ENCODE measurements at places on chromosomes 13 and 19.

DNA sequence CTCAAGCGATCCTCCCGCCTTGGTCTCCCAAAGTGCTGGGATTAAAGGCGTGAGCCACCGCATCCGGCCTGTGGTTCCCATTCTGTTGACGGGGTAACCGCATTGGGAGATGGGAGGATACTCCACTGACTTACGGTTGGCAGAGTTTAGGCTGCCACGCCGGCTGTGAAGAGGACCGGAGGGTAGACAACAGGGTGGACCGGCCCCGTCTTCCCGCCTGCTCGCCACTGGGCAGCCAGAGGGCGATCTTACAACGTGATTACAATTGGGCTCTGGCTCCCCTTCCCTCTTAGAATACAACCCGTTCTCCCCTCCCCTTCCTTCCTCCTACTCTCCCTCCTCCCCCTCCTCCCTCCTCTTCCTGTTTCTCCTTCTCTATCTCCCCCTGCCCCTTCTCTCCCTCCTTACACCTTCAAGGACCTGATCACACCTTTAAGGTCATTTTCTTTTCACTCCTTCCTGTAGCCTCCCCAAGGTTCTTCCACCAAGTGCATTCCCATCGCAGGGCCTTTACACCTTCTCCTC is 957 bp upstream of the CCDC194 start:
- peak; percentile 82 for DNase-seq

DNA sequence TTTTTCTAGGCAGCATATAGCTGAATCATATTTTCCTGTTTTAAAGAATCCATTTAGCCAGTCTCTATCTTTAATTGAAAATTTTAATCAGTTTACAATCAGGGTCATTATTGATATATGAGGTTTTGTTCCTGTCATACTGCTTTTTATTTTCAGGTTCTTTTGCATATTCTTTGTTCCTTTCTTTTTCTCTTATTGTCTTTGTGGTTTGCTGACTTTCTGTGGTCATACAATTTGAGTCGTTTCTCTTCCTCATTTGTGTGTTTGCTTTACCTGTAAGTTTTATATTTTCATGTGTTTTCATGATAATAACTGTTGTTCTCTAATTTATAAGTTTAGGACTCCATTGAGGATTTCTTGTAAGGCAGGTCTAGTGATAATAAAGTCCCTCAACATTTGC is 812.6 kb downstream of the DACH1 start:
- DNase-seq: no peak

DNA sequence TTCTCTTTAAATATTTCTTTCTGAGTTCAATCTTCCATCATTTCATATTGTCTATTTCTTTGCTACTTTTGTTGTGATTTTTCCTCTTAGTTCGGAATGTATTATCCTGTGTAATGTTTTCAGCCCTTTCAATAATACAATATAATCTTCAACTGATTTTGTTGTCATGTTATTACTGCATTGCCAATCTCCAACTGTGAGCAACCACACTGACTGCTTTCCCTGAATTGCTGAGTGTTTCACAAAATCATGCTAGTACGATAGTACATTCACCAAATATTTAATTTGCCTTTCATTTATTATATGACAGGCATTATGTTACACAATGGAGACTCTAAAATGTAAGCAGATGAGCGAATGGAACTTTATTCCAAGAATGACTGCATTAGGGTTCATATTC is 744.3 kb upstream of the ATXN8OS start:
- DNase-seq: no peak

- no peak for DNase-seq
Observed at GRCh38 chr19:50430888-50431342, 1.8 kb upstream of the MYBPC2 start.

- DNase-seq: no peak
Observed at GRCh38 chr13:22569811-22570210, 611.0 kb upstream of the SGCG start.

DNA sequence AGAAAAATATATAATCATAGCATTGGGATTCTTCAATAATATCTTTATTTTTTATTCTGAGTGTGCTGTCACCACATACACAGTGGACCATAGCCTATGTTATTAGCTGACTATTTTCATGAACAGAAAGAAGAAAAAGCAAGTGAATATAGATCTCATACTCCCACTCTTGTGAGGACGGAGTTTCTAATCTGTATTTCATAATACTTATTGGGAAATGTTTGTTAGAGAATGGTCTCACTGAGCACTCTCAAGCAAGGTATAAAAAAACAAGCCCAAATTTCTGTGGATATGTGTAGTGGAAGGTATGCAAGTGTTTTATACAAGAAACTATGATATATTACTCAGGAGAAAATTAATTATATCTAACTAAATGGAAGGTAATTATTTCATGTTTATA is 1218.1 kb downstream of the SLITRK1 start:
- no peak for DNase-seq

- no peak for DNase-seq
Observed at GRCh38 chr13:35884211-35884760, 246.9 kb downstream of the DCLK1 start.

GRCh38 chr19:49564616-49565045 is 15.7 kb downstream of the NOSIP start:
- DNase-seq: no peak

GRCh38 chr13:100392709-100393630 is 195.6 kb downstream of the GGACT start:
- DNase-seq: peak; percentile 80

DNA sequence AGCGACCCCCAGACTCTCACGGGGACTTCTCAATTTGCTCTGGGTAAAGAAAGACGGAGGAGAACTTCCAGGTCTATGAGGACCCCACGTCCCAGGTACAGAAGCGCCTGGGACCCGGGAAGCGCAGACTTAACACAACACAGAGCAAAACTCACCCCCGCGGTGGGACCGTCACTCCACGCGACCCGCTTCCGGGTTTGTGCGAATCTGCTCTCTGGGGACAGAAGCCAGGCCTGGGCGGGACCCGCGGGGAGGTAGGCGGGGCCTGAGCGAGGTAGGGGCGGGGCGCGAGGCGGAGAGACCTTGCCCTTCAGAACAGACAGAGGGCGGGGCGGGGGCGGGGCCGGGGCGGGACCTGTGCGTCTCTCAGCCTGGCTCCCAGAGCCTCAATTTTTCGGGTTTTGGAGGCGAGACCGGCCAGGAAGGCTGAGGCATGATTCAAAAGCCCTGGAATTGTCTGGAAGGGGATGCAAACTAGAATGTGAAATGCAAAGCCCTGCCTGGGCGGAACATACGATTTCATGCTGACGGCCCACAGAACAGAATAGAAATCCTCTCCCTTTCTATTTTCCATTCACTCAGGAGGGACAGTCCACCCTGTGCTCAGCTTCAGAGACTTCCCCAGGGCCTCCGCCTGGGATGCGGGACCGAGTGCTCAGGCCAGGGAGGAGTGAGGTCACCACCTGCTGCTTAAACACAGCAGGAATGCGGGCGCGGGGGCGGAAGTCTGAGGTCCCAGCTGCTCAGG is 19.3 kb upstream of the ZNF888 start:
- peak; percentile 95 for DNase-seq

DNA sequence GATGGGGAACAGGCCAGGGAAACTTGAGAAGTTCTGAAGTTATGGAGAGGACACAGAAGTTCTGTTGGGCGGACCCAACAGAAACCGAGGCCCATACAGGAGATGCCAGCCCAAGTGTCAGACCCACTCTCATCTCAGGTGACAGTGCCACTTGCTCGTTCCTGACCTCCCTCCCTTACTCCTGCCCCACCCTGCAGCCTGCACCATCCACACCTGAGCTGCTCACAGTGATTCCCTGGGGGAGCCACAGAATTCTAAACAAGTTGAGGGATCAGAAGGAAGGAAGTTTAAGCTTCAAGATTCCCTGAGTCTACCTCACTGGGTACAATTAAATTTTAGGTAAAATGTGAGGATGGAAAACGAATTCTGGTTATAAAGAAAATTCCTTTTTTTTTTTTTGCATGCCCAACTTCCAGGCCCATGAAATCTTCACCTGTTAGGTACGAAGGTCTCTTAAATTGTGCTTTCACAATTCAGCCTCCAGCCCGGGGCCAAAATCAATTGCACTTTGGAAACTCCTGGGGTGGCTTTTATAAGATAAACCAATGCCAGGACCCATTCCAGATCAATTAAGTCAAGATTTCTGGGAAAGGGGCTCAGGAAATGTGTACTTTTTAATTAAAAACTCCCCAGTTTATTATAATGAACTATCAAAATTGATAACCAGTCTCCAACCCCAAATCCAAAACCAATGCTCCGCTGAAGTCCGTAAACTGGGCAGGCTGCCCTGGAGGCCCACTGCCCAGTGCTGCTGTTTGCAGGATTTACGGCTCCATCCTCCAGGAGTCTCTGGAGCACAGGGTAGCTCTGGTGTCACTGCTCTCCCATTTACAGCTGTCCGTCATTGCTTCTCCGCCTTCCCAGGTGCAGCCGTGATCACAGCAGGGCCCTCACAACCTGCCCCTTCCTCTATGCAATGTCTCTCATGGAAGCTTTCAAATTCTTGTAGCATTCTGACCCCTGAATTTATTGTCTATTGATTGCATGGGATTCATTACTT is 643.5 kb downstream of the UQCRFS1 start:
- no peak for DNase-seq

DNA sequence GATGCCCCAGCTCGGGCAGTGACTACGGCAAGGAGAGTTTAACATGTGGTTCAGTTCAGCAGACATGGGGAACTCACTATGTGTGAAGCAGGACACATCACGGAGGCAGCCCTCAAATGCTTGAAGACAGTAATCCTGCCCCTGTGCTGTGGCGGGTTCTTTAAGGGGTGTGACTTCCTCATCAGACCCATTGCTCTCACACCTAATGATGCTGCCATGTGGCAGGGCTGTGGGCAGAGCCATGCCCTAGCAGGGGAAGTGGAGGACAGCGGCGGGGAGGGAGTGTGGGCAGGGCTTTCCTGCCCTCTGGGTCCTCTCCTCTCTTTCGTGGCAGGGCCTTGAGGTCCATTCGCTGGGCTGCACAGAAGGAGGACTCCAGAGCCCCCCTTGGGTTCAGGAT is 131.1 kb upstream of the GJB6 start:
- no peak for DNase-seq

- no peak for DNase-seq
Observed at GRCh38 chr19:2429917-2430535, 2.6 kb upstream of the TIMM13 start.

DNA sequence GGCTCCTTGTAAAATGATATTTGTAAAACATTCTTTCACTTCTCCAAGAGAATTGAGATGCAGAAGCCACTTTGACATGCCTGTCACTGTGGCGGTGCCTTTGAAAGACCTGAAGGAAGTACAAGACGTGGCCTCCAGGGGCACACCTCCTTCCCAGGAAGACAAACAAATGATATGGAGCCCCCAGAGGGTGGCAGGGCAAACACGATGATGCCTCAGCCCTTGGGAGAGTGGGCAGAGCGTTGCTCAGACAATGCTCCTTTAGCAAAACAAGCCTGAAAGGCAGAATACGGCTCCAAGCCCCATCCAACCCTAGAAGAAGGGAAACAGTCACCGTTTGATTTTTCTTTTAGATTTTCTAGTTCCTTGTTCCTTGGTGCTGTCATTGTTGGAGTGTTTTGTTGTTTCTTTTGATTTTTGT is 9.2 kb upstream of the ATP12A start:
- DNase-seq: no peak

DNA sequence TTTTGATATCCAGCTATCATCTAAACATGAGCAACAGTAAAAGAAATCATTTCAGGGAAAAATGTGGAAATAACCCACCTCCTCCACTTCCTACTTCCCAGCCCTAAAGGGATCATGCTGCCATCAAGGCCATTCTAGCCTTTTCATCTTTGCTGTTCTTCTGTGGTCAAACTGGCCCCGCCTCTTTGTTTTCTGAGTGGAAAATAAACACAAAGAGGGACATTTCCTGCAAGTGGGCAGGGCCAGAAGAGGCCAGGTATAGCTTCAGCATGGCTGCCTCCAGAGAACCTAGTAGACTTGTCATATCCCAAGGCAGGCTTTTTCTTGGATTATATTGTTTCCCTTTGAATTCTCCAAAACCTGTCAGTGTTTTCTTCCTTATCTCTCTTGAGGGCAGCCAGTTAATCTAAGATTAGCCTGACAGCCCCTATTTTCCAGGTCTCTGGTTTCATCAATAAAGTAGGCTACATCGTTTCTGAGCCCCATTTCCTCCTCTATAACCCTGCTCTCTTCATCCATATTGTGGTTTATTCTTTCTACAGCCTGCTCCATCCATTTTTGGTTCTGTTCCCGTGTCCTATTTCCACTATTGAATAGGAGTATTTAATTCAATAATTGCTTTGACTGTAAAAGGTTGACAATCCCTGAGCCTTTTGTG is 117.6 kb downstream of the GPC6 start:
- no peak for DNase-seq

- DNase-seq: no peak
Observed at GRCh38 chr13:27353166-27353583, 71.2 kb upstream of the GTF3A start.

DNA sequence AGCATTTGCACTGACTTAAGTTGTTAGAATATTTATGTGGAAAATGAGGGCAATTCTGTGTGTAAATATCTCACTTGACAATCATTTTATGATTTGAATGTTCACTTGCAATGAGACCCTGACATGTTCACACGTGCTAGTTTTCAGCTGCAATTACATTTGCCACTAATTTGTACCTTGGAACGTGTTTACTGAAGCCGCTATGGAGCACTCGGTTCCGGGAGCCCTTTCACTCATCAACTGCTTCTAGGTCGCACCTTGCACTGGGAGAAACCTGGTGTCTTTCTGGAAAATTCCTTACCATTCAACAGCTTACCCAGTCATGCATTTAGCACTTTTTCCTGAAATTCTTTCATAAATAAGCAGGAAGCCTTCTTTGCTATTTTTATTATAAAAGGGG is 229.6 kb downstream of the ZIC5 start:
- DNase-seq: no peak

DNA sequence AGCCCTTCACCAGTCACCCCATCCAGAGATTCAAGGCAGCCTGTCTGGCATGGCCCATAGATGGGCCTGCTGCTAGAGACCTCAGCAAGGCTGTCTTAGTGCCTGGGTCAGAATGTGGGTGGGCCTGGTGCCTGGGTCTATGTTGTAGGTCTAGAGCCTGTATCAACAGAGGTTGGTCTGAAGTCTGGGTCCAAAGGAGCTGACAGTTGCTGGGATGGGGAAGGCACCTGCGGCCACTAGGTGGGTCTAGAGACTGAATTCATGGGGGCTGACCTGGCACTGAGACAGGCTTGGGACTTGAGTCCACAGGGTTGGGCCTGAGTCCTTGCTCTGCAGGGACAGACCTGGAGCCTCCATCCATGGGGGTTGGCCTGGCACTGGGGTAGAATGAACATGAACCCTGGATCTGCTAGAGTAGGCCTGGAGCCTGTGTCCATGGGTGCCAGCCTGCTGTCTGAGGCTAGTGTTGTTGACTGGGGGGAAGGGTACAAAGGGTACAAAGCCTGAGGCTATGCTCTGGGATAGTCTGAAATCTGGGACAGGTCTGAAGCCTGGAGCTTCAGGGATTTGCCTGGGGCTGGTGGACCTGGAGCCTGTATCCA is 516.8 kb downstream of the OLFM4 start:
- DNase-seq: no peak

DNA sequence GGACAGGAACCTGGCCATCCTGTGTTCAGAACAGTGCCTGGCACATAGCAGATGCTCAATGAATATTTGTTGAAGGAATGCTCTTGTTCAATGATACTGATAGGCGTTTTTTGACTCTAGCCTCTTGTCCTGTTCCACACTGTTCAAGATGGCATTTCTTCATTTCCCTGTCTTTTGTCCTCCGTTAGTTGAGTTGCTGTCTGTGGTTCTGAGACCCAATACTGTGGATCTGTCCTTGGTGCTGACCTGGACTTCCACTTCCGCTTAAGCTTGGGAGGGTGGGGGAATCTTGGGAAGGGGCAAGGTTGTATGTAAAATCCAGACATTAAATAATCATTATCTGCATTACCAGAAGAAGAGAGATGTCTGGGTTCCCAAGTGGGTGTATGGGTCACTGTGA is 8.3 kb upstream of the KCNN4 start:
- no peak for DNase-seq
